Body of pancreas (tissue), 4 donors: ENCODE measurements at places on chromosomes 7 and 10. TPM values are rescaled to one million over a fixed set of nuclear protein-coding genes. Genes with fewer than 3 reads are reported as not detected.

The DLX6 gene
- not detected for total RNA-seq

GRCh38 chr7:47600199-47601118 lies 18.5 kb upstream of the TNS3 start:
- H3K27me3 ChIP-seq, result no peaks in the 10 kb centered on the region
- H3K4me1 ChIP-seq, result peaks cover 45% of the 10 kb centered on the region
- H3K4me3 ChIP-seq, result no peak overlapping the region
- H3K36me3 ChIP-seq, result no peaks in the 10 kb centered on the region

DNA sequence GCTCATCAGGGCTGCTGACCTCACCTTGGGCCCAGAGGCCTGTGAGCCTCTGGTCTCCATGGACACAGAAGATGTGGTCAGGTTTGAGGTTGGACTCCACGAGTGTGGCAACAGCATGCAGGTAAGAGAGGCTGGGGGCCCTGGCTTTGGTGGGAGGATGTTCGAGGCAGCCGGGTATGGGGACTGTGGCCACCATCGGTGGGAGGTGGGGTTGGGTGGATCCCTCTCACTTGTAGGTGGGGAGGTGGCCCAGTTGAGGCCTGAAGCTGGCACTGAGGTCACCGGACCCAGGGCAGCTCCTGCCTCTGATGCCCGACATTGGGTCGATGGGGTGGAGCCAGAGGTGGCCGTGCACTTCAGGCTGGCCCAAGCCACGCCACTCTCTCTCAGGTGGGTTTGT lies 406 bp downstream of the ZP3 start:
- no peak overlapping the region for H3K4me3 ChIP-seq
- no peaks in the 10 kb centered on the region for H3K27me3 ChIP-seq

DNA sequence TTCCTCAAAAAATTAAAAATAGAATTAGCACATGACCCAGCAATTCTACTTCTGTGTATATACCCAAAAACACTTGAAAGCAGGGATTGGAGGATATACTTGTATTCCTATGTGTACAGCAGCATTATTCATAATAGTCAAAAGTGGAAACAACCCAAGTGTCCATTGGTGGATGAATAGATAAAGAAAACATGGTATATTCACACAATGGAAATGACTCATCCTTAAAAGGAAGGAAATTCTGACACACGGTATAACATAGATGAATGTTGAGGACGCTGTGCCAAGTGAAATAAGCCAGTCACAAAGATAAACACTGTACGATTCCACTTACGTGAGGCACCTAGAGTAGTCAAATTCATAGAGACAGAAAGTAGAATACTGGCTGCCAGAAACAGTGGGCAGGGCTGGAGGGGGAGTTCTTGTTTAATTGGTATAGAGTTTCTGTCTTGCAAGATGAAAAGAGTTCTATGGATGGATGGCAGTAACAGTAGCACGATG lies 26.6 kb upstream of the KAT6B start:
- no peak for DNase-seq
- H3K4me3 ChIP-seq, result no peak overlapping the region
- H3K4me1 ChIP-seq, result no peaks in the 10 kb centered on the region
- H3K36me3 ChIP-seq, result no peaks in the 10 kb centered on the region
- H3K27me3 ChIP-seq, result no peaks in the 10 kb centered on the region

DNA sequence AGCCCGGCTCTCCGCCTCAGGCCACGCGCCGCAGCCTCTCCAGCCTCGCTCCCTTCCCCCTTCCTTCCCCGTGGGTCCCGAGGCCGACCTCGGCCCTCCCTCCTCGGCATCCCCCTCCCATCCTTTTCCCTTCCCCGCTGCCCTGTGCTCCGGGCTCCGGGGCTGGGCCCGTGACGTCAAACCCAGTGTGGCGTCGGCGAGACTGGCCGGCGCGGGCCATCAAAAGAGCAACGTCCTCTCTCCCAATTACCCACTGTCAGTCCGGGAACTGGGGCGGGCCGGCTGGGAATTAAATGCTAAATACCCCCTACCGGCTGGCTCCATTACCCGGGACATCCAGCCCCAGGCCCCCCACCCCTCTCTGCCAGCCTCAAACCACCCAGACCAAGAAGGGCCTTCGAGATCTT lies 2.6 kb upstream of the GATA3 start:
- H3K27ac ChIP-seq, result no peak overlapping the region
- H3K4me1 ChIP-seq, result peaks cover 66% of the 10 kb centered on the region
- no peaks in the 10 kb centered on the region for H3K36me3 ChIP-seq
- no peak overlapping the region for H3K4me3 ChIP-seq
- DNase-seq, result no peak

DNA sequence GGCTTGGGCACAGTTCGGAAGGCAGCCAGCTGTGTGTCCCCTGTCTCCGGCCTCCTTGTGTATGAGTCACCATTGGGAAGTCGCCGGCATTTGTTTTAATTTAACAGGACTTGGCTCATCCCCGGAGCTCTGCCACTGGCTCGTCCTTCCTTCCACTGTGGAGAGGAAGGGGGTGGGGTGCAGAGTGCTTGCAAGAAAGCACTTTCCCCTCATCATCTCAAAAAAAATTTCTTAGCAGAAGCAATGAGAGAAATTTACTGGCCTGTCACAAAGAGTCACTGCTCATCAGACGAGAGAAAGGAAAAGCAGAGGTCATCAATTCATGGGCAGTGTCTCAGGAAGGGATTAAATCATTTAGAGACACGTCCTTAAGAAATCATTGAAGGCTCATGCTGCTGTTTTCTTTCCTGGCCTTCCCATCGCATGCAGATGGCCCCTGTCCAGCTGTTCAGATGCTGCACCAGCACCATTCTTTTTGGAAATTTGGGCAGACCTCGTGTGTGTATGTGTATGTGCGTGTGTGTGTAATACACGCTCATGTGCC lies 93.3 kb downstream of the BMS1 start:
- DNase-seq, result no peak
- H3K27me3 ChIP-seq, result no peaks in the 10 kb centered on the region
- no peak overlapping the region for H3K27ac ChIP-seq
